ENCODE measurements at places on chromosomes 2 and 18.

DNA sequence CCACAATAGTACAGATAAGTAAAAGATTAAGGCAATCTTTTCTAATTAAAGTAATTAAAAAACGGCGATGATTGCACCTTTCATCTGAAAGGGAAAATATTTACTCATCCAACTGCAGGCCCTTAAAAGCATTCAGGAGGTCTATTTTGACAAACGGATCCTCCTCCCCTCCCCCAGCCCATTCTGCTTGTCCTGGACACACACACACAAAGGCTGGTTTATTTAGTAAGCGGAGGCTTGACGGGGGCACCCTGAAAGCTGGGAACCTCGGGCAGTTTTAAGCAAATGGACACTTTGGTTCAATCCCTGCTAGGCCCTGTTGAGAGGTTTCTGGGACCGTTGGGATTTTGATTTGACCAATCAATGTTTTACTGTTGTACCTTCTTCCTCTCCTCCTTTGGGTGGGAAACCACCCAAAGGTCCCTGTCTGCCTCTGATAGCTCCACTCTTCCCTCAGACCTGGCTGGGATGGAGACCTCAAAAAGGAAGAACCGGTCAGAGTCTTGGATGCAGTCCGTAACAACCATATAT lies 135.8 kb upstream of the HAAO start:
- DNase-seq = no peak

GRCh38 chr18:63208676-63209075 lies 110.9 kb downstream of the BCL2 start:
- DNase-seq = no peak

DNA sequence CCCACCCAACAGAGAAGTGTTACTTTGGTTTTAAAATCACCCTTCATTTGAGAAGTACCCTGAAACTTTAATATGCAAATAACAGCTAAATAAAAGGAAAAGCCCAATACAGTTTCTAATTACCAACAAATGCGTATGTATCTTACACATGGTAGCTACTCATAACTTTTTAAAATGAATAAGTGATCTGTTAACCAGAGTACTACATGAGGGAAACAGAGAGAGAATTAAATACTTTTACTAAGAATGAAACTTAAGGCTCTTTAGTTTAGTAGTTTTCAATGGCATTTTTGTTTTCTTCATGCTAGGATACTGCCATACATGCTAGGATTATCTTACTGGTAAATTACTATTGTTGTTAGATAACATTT lies 39.1 kb upstream of the NABP1 start:
- no peak for DNase-seq

GRCh38 chr2:69667805-69668382 lies 24.4 kb upstream of the AAK1 start:
- no peak for DNase-seq

- peak; percentile 89 for DNase-seq
Observed at GRCh38 chr2:97740590-97741182, 27.3 kb downstream of the ZAP70 start.

DNA sequence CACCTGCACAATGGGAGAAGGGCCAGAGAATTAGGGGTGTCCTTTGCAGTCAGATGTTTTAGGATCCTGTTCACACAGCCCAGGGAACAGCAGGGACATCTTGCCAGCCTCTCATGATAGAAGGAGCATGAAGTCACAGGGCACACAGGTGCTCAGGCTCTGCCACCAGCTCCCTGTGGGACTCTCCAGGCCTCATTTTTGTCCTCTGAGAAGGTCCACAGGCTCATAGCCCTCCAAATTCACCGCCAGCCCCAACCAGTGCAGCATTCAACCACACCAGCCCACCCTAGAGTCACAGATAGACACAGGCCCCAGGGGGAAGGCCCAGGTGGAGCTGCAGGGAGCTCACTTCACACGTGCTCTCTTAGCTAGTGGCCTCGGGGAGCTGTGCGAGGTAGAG lies 391.7 kb downstream of the TNS1 start:
- DNase-seq = no peak

DNA sequence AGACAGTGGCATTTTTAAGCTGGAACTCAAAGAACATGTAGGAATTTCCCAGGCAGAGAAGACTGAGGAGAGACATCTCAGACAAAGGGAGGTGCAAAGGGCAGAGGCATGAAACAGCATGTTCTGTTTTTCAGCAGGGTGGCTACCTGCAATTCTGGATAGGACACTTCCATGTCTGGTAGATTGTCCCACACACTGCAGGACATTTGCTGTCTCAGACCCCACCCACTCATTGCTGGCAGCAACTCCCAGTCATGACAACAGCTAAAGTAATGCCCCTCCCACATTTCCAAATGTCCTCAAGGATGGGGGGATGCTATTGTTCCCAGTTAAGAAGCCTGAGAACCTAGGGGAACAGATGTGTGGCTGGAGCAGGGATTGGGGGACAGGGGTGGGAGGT lies 40.8 kb downstream of the ANKRD44 start:
- no peak for DNase-seq

- DNase-seq = peak; percentile 47
Observed at GRCh38 chr2:42385225-42385624, 24.2 kb upstream of the COX7A2L start.

- DNase-seq = no peak
Observed at GRCh38 chr18:78241535-78242253, 737.9 kb upstream of the SALL3 start.

GRCh38 chr2:211671977-211672376 lies 866.6 kb downstream of the ERBB4 start:
- DNase-seq = no peak

DNA sequence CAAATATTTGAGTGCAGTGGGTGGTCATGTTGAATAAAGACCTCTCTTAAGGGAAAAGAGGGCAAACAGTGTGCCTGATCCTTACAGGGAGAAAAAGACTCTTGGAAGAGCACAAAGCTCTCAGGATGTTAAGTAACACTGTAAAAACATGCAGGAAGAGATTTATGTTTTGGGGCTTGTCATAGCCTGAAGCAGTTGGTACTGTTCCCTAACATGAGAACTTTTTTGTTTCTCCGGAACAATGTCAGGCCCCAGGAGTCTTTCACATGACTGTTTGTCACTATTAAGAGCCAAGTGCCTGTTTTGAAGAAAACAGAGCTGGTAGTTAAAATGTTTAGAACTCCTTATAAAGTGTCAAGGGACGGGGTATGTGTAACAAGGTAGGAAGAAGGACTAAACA lies 83.7 kb upstream of the B3GNT2 start:
- no peak for DNase-seq

DNA sequence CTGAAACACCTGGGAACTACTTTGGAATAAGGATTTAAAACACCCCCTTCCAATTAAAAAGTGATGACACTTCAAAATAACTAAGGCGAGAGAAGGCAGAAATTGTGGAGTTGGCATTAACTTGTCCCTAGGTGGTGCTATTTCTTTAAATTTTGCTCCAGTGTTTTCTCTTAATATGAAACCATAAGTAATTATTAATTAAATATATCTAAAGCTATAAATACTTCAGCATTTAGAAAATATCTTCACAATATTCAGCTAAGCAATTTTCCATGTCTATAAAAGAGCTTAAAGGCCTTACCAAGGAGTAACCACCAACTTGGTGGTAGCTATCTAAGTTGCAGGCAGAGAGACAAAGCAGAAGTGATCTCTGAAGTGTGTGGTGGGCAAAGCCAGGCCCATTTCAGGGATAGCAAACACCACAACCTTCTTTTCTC lies 186.8 kb upstream of the PGAP1 start:
- DNase-seq = peak; percentile 9

GRCh38 chr2:81645745-81646301 lies 1341.3 kb upstream of the LRRTM1 start:
- no peak for DNase-seq

- no peak for DNase-seq
Observed at GRCh38 chr2:10353931-10354330, 51.2 kb downstream of the HPCAL1 start.

GRCh38 chr2:66872986-66873754 lies 438.2 kb downstream of the MEIS1 start:
- no peak for DNase-seq

- no peak for DNase-seq
Observed at GRCh38 chr2:7732497-7732896, 815.3 kb downstream of the RNF144A start.

GRCh38 chr18:43271593-43272432 lies 5.5 kb downstream of the SYT4 start:
- peak; percentile 23 for DNase-seq

- DNase-seq = no peak
Observed at GRCh38 chr18:63182310-63182772, 137.2 kb downstream of the BCL2 start.

- no peak for DNase-seq
Observed at GRCh38 chr2:240481720-240482119, 46.3 kb downstream of the GPC1 start.

Data from K562 (cell line).